Stimulated activated CD4-positive, alpha-beta T cell treated with anti-CD3 and anti-CD28 coated beads, Interleukin-4, amount 100 ng/mL, for 48 hours (primary cell): ENCODE measurements at places on chromosomes 12 and 14.

- no peak for DNase-seq
Observed at GRCh38 chr12:13069380-13069779, 25.2 kb downstream of the FAM234B start.

DNA sequence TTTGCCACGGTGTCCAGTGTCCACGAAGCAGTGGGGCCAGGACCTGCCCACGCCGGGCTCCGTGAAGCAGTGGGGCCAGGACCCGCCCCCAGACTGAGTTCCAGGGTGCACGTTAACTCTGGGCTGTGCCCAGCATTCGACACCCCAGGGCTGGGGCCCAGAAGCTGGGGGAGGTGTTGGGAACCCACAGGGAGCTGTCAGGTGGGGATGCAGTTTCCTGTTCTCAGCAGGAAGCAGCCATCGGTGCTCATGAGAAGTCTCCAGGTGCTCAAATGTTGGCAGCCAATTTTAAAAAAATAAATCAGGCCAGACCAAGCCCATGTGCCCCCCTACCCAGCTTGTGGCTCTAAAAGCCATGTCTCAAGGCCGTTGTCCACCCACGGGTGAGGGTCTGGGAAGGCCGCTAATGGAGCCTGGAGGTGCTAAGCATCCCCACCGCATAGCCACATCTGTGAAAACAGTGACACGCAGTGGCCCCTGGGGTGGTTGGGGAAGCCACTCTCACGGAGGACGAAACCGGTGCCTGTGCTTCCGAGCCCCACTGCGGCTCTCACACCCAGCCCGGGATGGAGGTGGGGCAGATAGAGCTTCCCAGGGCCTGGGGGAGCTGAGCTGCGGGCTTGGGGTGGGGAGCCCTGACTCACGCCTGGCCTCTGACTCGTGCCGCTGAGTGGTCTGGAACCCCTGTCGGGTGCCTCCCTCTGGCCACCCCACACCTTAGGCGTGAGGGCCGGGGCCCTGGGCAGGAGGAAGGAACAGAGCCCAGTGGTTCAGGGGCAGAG lies 53.5 kb downstream of the FBRSL1 start:
- DNase-seq: no peak

DNA sequence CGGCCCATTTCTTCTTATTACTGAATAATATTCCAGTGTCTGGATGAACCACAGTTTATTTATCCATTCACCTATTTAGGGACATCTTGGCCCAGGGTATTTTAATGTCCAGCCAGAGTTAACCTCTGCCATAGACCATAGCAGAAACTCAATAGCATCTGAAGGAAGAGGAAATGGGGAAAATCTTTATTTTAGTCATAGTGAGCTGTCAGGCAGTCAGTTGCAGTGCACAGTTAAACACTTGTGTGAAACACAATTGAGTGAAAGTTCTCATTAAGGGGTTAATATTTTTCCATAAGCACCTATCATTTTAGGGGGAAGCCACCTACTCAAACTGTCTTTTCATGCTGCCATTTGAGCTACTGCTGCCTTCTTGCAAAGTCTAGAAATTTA lies 197.3 kb upstream of the PPFIA2 start:
- no peak for DNase-seq

DNA sequence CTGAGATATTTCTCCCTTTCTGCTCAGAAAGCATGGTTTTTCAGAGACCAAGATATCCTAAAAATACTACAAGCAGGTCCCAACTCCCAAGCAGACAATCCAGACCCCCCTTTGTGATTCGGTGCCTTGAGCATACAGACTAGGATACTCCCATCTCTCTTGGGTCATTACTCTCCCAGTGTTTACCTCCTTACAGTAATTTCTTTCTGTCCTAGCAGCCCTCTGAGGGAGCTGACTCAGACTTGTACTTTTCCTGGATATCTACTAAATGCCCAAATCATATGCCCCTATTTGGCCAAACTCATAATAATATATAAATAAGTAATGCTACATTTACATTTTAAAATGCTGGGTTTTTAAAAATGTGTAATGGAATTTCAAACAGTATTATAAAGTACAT lies 355.6 kb downstream of the LRIG3 start:
- DNase-seq: no peak

DNA sequence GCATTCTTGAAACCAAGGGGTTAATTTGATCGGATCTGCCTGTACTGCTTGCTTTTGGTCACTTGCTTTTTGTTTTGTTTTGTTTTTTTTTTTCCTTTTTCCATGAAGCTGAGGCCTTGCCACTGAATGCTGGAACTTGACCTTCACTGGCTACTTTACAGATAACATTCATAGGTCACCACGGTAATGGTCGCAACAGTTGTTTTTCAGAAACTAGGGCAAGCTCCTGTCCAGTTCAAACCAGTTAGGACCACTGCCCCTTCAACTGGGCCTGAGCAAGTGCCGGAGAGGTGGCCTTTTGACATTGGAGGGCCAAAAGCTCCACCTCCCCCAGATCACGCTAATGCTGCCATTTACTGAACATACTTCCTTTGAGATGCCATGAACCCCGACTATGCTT lies 147.6 kb downstream of the FOXN3 start:
- no peak for DNase-seq

DNA sequence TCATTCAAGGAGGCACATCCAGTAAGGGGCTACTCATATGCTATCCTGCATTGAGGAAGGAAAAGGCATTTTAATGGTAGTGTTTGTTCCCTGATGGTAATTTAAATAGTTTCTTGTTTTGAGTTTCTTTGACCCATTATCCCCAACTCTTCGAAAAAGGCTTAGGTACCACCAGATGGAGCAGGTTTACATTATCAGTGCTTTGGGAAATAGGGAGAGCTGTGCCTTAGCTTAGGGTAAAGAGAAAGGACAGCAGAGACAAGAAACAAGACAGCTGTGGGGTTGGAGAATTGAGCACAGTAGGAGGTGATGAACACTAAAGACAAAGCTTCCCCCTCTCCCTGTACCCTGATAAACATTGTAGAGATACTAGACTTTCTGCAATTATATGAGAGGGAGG lies 29.1 kb upstream of the HELB start:
- no peak for DNase-seq

- no peak for DNase-seq
Observed at GRCh38 chr12:121803861-121804416, at the start of gene SETD1B. Gene SETD1B (plus strand): TSS chr12:121804009. CDS start chr12:121804738, 729 bp downstream.

GRCh38 chr14:102754370-102755262 lies 22.6 kb upstream of the TRAF3 start:
- no peak for DNase-seq

- no peak for DNase-seq
Observed at GRCh38 chr12:15688838-15689625, 100.2 kb downstream of the EPS8 start.

DNA sequence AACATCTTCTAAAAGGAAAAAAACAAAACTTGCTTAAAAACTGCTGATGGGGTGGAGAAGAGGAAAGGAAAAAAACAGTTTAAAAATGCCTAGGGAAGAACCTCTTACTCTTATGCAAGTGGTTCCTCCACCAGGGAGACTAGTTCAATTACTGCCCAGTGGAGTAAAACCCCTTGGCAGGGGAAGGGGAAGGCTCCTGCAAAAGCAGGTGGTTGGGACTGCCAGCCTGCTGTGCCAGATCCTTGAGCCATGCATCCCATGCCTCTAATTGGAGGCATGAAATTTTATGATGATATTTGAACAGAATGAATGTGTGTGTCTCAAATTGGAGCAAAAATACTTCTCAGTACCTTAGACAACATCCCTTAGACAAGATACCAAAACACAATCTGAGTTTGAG lies 118.8 kb downstream of the FSCB start:
- no peak for DNase-seq

DNA sequence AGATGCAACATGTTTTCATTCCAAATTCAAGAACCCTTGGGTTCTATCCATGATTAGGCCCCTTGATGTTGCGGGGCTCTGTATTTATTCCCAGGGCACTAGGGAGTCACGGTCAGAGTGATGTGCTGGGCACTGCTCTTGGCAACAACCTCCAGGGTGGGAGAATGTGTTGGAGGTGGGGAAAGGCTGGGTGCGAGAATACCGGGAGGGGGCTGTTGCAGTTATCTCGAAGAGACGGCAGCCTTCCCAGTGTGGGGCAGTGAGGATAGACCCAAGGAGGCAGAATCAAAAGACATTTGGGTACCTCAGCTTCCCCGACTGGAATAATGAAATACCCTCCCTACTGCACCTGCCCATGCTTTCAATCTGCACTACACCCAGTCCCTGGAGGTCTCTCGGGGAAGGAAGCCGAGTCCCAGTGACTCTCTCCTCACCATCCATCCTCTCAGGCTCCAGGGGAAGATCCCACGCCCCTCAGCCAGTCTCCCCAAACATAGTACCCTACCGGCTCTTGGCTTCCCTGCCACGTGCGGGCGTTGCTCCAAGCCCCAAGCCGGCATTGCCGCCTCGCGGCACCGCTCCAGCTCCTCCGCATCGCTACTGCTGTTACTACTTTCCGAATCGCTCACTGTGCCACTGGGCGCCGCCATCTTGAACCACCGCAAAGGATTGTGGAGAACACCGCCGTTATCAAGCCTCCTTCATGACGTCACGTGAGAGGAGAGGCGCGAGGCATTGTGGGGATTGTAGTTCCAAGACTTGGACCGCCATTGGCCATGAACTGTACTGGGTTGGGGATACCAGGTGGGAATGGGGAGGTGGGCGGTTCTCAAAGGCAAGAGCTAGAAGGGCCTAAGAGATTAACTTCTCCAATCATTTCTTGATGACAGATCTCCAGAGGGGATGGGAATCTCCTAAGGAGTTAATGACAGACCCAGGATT lies at the start of gene C12orf43:
Gene C12orf43 (minus strand): TSS at position 663 of the 942 bp plus-strand sequence. CDS start 13 bp downstream, at position 650.
- DNase-seq: peak; percentile 88

GRCh38 chr14:93905623-93906022 lies 21.5 kb upstream of the FAM181A start:
- no peak for DNase-seq

DNA sequence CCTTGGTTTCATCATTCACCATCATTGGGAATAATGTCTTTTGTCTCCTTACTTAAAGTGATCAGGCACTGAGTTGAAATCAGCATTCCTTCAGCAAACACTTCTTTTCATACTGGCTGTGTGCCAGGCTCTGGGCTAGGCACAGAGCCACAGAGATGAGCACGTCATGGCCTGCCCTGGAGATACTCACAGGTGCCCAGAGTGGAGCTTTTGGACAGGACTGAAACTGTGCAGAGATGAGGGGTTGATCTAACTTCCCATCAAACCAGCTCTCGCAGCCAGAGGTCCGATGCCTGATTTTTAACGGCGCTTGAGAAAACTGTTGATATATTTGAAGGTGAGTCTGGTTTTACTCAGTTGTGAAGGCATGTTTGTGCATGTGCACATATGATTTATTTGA lies 43.1 kb downstream of the CACNA1C start:
- DNase-seq: no peak
